ENCODE measurements at places on chromosomes 11 and 22. TPM values are rescaled to one million over a fixed set of nuclear protein-coding genes. Genes with fewer than 3 reads are reported as not detected.
A peak's percentile ranks its signal among the peaks of the same experiment; 100 is the strongest.

GRCh38 chr11:110286298-110287040, 9.9 kb downstream of the RDX start:
- peak; percentile 23 for DNase-seq

- no peak for DNase-seq
These were observed 650 bp upstream of the CHID1 start for GRCh38 chr11:911031-911889.

The SHANK2 gene
- total RNA-seq = not detected

The GRK3 gene
- 39.3 TPM for total RNA-seq

The C11orf54 gene
- total RNA-seq = 42.7 TPM

DNA sequence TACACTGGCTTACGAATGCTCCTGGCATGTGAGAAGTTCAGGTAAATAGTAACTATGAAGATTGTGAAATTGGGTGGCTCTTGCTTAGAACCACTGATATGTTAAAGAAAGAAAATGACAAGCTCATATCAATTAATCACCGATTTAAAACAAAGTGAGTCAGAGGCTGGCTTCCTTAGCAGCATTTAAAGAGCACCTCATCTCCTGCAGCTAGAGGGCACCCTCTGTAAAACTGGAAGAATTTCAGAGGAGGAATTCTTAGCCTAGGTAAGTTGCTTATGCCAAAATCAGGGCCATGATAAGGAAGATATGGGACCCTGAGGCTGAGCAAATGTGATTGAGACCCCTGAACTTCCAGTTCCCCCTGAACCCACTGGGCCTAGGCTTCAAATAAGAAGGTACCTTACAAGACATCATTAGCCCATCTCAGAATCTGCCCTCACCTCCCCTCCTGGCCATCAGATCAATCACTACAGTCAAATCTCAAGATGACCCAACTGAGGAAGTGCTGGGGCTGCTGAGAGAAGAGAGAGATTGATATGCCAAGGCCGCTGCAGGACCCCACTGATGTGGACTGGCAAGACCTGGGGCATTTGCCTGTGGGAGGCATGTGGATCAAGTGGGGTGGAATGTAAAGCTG, 8.6 kb upstream of the CD3E start:
- DNase-seq = peak; percentile 67

DNA sequence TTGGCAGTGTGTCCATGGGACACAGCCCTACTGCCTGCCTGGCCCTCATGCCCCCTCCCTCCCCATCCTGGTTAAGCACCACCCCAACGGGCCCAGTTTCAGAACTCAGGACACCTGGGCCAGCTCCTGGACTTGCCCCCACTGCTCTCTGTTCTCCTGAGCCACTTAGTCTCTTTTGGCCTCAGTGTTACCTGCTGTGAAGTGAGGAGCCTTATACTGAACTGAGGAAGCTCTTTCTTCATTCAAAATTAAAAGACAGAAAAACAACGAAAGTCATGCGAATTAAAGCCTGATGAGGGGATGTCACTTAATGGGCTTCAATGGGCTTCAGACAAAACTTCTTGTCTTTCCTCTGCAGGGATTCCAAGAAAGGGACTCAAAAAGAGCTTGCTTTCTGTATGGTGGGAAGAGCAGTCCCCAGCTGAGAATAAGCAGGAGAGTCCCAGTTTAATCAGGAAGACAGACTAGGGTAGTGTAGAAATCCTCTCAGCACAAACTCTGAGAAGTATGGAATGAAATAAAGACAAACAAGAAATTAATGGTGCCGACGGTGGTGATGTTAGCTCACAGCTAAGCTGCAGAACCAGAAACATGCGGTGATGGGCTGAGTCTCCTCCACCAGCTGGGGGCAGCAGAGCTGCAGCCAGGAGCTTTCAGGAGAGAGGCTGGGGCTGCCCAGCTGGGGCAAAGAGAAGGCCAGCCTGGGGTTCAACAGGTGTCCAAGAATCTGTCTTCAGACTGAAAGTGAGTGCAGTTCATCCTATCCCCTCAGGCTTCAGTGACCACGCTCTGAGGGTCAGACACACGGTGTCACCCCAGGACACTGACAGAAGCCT, 101.0 kb downstream of the GGTLC2 start:
- DNase-seq = peak; percentile 76

The OR52E8 gene
- not detected for total RNA-seq

The IGSF22 gene
- not detected for total RNA-seq

DNA sequence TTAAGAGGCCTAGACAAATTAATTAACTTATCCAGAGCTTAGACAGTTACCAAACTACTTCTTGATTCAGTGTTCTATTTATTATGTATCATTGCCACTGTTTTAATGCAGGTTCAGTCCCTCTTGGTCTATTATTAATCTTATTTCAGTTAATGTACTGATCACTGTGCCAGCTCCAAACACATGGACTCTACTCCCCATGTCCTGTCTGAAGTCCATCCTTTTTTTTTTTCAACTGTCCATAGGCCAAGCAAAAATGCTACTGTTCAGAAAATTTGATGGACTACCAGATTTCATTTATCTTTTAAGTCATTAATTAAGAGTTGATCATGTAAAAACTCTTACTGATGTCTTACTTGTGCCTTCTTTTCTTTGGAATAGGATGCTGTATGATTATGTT, 11.9 kb downstream of the POLD3 start:
- DNase-seq = no peak

- no peak for DNase-seq
These were observed 55.8 kb upstream of the ARHGAP42 start for GRCh38 chr11:100631316-100631715.

DNA sequence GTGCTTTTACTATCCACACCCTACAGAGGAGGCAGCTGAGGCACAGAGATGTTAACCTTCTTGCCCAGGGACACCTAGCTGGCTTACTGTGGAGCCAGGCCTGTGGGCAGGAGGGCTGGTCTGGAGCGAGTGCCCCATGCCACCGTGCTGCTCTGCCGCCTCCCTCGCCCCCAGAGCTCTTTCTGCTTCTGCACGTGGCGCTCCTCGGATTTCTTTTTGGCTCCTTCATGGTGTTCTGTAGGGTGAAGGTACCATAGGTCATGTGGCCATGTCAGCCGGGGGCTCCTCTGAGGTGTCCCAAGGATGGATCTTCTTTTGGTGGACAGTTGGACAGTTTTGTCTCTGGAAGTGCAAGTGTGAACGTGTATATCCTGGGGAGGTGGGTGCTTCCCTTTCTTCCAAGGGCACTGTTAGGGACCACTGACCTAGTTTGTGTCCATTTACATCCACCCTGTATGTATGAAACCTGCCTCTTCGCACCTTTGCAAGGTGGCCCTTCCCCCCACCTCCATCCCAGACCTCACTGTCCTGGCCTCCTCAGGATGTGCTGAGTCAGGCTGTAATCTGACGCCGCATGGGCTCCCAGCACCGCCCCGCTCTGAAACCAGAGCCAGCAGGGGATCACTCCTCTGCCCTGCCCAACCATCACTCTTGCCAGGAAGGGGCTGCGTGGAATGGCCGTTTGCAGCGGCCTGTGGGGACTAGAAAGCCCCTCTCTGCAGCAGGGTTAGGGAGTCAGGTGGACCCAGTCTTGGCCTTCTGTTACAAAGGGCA, 31.7 kb downstream of the POLR3H start:
- DNase-seq = no peak

DNA sequence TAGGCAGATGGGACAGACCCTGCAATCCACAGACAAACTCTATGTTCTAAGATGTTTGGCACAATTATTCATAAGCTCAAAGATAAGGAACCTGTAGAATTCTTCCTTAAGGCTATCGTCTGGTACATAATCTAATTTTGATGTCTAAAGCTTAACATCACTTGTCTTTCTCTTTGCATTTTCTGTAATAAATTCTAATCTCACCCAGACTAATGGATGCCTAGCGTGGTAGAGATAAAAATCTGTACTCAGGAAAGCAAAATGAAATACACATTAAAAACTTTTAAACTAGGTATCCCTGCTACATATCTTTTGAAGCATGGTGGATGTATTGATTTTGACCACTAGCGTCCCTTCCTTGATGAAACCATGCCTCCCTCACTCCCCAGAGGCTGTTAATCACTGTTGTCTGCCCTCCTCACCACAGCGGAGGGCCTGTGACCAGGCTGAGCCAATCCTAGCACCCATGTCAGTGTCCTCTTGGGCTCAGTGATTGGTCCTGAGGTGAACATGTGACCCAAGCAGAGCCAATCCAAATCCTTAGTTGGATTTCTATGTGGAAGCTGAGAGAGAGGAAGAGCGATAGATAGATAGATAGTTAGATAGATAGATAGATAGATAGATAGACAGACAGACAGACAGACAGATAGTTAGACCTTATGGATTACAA, 82.2 kb upstream of the GRK3 start:
- no peak for DNase-seq

The HBB gene
- not detected for total RNA-seq

DNA sequence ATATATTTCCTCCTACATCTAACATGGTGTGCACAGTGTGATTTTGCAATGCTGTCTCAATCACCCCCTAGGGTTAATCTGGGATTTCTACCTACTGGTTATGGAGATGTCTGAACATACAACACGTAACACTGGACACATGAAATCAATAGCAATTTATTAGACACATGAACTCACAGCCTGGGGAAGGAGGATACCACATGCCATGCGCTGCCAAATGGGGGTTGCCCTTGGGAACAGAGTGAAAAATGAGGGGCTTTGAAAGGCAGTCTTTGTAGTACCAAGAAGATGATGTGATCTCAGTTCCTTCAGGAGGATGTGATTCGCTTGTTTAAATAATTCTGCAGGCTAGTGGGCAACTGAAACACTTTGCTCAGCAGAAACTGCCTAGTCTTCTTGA, 253.6 kb upstream of the LRRC4C start:
- no peak for DNase-seq

The ACRV1 gene
- total RNA-seq = not detected

The SCGB1A1 gene
- not detected for total RNA-seq

The SCARF2 gene
- total RNA-seq = 2.2 TPM

DNA sequence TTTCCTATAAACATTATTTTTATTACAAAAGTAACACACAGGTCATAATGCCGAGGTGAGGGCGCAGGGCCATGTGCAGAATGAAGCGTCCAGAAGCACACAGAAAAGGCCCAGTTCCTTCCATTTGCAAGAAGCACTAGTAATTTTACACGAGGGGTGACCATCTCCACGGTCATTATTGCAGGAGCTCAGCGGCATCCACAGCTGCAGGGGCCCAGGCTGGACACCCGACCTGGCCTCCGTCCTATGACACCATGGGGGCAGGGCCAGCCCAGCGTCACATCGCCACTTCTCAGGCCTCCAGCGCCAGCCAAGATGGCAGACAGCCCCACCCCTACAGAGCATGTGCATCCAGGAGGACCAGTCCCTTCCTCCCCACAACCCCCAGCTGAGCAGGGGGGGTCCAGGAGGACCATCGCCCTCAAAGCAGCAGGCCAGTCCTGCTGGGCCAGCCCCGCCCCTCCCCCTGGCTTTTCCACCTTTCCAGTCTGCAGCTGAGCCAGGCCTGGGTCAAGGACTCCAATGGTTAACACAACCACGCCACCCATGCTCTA, 3.5 kb downstream of the IGF2 start:
- DNase-seq = no peak

- DNase-seq = peak; percentile 42
These were observed 113.5 kb downstream of the SLC1A2 start for GRCh38 chr11:35305670-35306382.

- no peak for DNase-seq
These were observed 11.7 kb upstream of the TMEM191C start for GRCh38 chr22:21455334-21456089.

The ELFN2 gene
- 0.83 TPM for total RNA-seq

The HPX gene
- 5.2 TPM for total RNA-seq

GRCh38 chr11:96235751-96236150, 107.2 kb downstream of the MAML2 start:
- no peak for DNase-seq

GRCh38 chr22:33209930-33210784, 152.0 kb upstream of the SYN3 start:
- DNase-seq = peak; percentile 83

- DNase-seq = no peak
These were observed 112.1 kb upstream of the OR4B1 start for GRCh38 chr11:48104568-48104924.

DNA sequence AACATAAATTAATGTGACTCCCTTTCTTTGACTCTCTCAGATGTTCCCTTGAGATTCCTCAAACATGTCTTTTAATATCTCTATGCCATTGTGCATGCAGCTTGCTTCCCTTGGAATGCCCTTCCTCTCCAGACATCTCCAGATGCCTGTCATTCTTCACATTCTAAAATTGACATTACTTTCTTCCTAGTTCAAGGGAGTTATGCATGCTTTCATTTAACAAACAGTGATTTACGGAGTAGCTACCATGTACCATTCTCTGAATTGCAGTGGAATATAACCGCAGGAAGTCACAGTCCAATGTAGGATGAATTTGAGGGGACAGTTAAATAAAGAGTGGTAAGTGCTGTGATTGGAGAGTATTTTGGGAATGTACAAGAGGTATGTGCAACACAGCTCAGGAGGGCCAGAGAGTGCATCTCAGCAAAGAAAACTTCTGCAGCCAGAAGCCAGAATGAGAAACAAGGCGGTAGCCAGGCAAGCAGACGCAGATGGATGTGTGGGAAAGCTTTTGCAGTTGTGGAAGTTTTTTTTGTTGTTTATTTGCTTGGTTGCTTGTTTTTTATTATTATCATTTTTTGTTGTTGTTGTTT, 18.7 kb downstream of the MMP10 start:
- no peak for DNase-seq

- no peak for DNase-seq
These were observed 13.4 kb upstream of the CTSD start for GRCh38 chr11:1776944-1777715.

The OR2AG2 gene
- 1.7 TPM for total RNA-seq

GRCh38 chr11:67588136-67588503, 4.5 kb downstream of the GSTP1 start:
- DNase-seq = peak; percentile 71

GRCh38 chr22:36775586-36775963, 344 bp downstream of the IFT27 start:
- peak; percentile 46 for DNase-seq

GRCh38 chr22:44576311-44577260, 78.6 kb upstream of the RTL6 start:
- DNase-seq = no peak

GRCh38 chr11:15884777-15885540, 471.4 kb downstream of the SOX6 start:
- no peak for DNase-seq
